Osteocyte (in vitro differentiated cells): ENCODE measurements at places on chromosomes 6 and 20. TPM values are rescaled to one million over a fixed set of nuclear protein-coding genes. Genes with fewer than 3 reads are reported as not detected.

DNA sequence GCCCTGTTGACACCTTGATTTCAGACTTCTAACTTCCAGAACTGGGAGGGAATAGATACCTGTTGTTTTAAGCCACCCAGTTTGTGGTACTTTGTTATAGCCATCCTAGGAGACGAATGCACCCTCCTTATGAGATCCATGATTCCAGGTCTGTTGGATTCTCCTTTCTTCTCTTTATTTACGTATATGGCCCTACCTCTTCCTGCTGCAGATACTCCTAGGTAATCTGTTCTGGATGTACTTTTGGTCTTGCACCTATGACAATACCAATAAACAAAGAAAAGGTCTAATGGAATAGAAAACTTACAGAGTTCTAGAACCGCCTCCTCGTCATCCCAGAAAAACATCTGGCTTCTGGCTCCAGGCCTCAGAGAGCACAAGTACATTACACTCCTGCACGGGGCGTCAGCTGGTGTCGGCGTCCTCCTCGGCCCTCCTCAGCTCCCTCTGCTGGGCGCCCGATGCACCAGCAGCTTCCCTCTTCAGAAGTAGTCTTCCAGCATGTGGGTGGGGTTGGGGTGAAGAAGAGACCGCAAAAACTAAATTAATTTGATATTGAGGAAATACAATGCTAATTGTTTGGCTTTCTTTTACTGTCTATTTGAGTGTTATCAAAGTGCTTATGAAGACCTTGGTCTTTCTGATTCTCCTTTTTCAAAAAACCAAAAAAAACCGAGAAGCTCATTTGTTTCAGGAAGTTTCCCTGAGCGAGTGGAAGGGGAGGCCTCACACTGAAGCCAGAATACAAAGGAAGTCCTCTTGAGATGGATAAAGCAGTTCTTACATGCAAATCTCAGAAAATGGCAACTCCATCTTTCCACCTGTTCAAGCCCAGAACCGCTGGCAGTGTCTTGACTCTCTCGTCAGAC lies 9.7 kb upstream of the ATXN1 start:
- H3K4me3 ChIP-seq = no peak overlapping the region
- H3K27me3 ChIP-seq = no peaks in the 10 kb centered on the region
- no peaks in the 10 kb centered on the region for H3K36me3 ChIP-seq
- peaks cover 57% of the 10 kb centered on the region for H3K4me1 ChIP-seq

- no peak for DNase-seq
- peaks cover 25% of the 10 kb centered on the region for H3K27me3 ChIP-seq
- H3K27ac ChIP-seq = no peak overlapping the region
- no peaks in the 10 kb centered on the region for H3K36me3 ChIP-seq
- no peak overlapping the region for H3K4me3 ChIP-seq
- H3K4me1 ChIP-seq = peaks cover 1% of the 10 kb centered on the region
Measured at GRCh38 chr6:89180971-89181370, 35.1 kb downstream of the PM20D2 start.

GRCh38 chr6:133748628-133749027 lies 140.3 kb upstream of the TCF21 start:
- DNase-seq = no peak
- no peak overlapping the region for H3K4me3 ChIP-seq
- H3K36me3 ChIP-seq = no peaks in the 10 kb centered on the region
- H3K27ac ChIP-seq = no peak overlapping the region
- H3K4me1 ChIP-seq = peaks cover 25% of the 10 kb centered on the region

PTCRA gene
- total RNA-seq = not detected in 2 replicates

GLP1R gene
- not detected in 2 replicates for total RNA-seq

CCDC167 gene
- total RNA-seq = 22.7 and 23.0 TPM in 2 replicates

LGSN gene
- total RNA-seq = 0.29 TPM in 1 of 2 replicates, not detected in the other
